DMS153 (cell line): ENCODE measurements at places on chromosomes 1 and 21.
A peak's percentile ranks its signal among the peaks of the same experiment; 100 is the strongest.

GRCh38 chr1:157197906-157198435 is 59.8 kb upstream of the ETV3 start:
- no peak for DNase-seq

- DNase-seq, result no peak
Measured at GRCh38 chr21:34559089-34559631, 47.1 kb upstream of the KCNE1 start.

DNA sequence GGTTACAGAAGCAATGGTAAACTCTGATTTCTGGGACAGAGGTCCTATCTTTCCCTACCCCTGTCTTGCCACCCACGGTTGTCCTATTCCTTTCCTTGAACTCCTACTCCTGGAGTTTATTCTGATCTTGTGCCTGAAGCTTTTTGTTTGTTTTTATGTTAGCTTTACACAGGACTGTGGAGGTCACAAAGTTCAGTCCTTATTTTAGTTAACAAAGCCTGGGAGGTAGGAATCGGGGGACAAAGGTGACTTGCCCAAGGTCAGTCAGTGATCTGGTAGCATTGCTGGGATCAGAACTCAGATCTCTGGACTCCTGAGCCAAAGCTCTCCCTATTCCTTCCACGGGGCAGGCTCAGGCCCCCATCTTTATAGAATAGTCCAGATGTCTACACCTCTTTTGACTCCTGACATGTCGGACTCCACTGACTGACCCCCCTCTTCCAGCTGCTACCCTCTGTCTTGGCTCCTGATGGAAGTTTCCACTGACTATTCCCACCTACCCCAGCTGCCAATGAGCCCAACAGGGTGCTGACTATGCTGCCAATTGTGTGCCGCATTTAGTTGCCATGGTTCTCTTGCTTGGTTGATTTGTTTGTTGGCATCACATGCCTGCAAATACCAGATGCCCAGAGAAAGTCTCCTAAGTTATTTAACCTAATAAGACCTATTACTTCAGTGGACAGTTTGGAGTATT is 9.9 kb downstream of the F5 start:
- DNase-seq, result no peak

DNA sequence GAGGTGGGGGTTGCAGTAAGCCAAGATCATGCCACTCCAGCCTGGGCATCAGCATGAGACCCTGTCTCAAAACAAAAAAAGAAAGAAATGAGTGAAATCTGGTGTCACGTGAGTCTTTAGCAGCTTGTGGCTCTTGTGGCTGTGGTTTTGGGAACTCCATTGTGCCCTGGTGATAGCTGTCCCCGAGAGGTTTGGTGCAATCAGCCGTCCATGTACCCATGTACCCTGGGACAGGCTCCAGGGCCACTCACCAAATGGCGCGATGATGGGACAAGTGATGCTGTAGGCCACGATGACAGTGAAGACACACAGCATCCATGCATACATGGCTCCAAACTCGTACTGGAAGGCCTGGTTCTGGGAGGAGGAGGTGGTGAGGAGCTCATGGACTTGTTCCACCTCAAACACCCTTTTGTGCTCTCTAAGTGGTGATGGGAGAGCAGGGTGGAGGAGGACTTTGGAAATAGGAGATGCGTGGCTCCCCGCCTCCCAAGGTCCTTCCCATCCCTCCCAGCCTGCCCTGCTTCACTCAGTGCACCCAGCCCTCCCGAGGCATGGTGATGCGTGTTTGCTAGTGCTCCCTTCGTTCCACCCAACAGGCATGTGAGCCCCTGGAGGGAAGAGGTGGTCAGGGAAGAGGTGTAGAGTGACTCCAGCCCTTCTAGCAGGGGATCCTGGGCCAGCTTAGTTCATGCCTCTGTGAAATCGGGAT is 29.6 kb downstream of the TMEM63A start:
- no peak for DNase-seq

GRCh38 chr1:177947623-177948022 is 22.2 kb downstream of the SEC16B start:
- no peak for DNase-seq

GRCh38 chr1:7558041-7558461 is 213.0 kb upstream of the VAMP3 start:
- DNase-seq, result no peak

GRCh38 chr1:235052067-235053008 is 76.3 kb downstream of the TOMM20 start:
- DNase-seq, result no peak

- DNase-seq, result no peak
Measured at GRCh38 chr1:86429122-86429725, 5.3 kb downstream of the CLCA2 start.

- DNase-seq, result no peak
Measured at GRCh38 chr1:211089536-211089935, 44.4 kb downstream of the KCNH1 start.

GRCh38 chr1:58162952-58163550 is 383.5 kb downstream of the OMA1 start:
- DNase-seq, result peak; percentile 37

DNA sequence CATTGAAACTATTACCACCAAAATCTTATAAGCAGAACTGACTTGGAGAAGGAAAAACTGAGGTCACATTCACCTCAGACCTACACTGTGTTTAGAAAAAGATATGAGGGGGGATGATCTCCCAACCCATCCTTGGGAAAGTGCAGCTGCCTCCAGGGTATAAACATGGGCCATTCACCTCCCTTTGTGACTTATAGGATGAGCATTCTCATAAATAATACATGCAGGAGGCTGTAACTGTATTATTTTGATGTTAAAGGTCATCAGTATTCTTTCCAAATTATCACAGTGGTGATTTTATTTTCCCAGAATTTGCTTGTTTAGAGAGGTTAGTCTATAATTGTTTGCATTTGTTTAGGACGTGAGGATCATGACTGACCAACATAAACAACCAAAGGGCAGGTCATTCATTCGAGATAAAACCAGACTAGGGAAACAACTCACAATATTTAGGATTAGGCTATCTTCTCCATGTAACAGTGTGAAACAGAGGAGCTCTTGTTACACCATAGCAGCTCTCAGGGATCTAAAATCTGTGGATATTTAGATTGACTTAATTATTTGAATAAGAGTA is 109.2 kb upstream of the NR5A2 start:
- no peak for DNase-seq

- DNase-seq, result no peak
Measured at GRCh38 chr1:56169856-56170255, 409.5 kb downstream of the PLPP3 start.

- DNase-seq, result no peak
Measured at GRCh38 chr1:78840453-78841271, 165.9 kb downstream of the ADGRL4 start.

GRCh38 chr1:182260516-182260915 is 131.1 kb downstream of the GLUL start:
- no peak for DNase-seq

GRCh38 chr1:7732331-7732730 is 38.8 kb upstream of the VAMP3 start:
- DNase-seq, result no peak

DNA sequence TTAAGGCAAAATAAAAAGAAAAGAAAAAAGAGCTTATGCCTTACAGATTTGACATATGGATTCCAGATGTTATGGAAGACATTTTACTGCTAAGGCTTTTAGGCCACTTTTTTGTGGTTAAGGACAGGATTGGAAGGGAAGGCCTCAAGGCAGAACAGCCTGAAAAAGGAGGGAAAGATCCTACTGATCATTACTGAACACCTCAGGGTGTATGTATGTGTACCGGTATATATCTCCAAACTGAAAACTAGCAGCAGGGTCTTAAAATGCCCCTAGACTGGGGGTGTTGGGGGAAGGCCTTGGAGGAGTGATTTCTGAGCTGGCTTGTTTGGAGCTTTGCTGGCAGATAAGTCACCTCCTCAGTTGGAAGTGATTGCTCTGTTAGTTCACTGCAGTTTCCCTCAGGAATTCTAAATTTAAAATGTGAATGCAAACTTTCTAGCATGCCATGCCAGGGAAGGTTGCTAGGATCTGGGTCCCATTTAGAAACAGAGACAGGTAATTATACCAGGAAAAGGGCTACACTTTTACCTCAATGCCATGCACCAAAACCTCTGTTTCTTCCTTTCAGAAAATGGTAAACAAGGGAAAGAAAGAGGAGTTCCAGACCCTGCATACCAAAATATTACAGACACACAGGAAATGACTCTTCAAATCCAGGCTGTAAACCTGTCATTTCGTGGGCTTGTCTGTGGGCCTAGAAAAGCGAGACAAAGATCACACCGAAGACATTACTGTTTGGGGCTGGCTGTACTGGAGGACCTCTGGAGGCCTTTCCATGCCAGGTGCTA is 15.0 kb downstream of the C1orf52 start:
- no peak for DNase-seq

- no peak for DNase-seq
Measured at GRCh38 chr1:12034381-12034801, 15.1 kb downstream of the MIIP start.

DNA sequence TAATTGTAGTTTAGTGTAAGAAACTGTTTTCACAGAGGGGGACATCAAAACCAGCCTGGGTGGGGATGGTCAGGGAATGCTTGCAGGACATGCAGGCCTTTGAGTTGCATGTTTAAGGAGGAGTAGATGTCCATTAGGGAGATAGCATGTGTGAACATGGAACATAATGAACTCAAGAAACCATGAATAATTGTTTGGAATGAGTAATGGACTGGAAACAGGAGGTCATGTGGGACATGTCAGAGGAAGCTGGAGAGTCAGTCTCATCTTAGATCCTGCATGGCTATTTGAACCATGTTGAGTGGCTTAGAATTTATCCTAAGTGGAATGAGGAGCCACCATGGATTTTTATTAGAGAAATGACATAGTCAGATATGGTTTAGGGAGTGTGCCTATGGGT is 86.4 kb downstream of the RPE65 start:
- no peak for DNase-seq

- DNase-seq, result no peak
Measured at GRCh38 chr1:89070509-89070908, 5.5 kb upstream of the GBP1 start.

DNA sequence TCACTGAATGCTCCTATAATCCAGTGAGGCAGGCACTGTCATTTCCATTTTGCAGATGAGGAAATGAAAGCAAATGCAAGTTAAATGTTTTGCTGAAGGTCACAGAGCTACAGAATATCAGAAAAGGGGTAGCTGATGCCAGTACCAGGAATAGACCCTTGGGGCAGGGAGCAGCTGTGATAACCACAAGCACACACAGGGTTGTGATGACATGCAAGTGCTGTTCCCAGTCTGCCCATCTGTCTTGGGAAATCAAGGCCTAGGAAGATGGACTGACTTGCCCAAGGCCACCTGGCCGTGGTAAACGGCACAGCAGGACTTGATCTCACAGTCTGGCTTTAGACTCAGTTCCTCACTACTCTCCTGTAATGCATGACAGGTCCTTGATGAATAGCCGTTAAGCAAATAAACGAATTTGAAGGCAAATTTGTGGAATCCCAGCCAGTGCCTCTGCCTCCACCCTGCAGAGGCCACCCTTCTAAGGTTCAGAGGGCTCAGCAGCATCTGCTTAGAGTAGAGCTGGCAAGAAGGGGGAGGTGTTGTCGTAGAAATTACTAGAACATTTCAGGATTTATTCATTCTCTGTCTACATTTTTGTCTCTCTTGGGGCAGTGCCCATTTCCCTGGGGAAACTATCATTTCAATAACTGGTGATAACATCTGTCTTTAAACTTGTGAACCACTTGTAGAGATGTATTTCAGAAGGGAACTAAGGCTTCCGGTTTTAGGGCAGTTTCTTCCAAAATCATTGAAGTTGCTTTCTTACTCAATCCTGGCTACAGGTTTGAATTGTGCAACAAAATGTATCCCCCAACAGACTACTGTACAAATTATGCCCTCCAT is 53.2 kb upstream of the MRPS6 start:
- no peak for DNase-seq

GRCh38 chr21:25080661-25081060 is 526.6 kb downstream of the MRPL39 start:
- no peak for DNase-seq

DNA sequence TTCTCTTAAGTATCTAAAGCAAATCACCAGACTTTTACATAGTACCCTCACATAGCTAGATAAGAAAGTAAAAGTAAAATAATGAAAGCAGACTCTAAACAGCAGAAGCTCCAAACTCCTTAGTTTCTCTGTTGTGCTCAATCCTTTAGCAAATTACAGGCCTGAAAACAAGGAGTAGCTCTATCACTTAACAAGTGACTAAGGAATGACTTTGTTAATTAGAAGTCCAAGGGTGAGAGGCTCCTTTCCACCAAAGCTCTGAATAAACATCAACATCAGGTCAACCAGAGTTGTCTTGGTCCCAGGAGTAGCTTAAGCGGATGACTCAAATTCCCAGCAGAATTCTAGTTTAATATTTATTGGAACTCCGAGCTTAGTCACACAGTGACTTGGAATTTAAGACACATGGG is 5.9 kb downstream of the NRIP1 start:
- DNase-seq, result no peak

DNA sequence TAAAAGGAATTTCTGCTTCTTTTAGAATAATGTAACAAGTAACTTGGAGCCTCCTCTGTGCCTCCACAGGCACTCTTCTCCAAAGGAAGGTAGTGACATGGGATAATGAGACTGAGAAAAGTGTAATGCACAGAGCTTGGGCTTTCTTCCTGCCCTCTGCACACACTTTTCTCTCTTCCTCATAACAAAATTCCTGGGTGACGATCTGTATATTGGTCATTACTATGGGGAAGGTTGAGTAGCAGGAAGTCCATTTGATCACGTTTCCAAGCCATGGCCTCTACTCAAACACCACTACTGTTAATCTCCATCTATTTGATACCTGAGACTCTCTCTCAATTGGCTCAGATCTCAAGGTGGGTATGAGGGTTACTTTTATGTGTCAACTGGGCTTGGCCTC is 113.9 kb downstream of the GRIK1 start:
- no peak for DNase-seq

DNA sequence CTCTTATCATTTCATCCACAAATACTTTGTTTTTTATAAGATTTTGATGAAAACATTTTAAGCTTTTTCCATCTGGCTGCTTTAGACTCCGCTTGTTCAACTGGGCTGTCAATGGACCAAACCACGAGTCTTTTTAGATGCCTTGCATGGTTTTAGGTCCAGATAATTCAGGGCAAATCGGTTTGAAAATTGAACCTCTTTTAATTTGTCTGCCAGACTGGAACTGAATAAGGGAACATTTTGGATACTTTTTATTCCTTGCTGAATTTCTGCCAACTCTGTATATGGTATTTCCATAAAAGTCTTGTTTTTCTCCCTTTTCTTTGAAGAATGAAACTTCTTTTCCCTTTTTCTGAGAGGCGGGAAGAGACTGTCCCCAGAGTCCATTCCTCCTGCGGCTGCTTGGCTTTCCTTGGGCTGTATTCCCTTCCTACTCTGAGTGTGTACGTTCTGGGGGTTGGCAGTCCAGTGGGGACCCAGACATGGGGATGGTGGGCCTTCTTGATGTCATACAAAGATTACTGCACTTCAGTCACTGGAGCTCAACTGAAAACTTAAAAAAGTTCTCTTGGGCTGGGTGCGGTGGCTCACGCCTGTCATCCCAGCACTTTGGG is 46.5 kb upstream of the CNN3 start:
- DNase-seq, result no peak
